ENCODE measurements at places on chromosomes 2 and 18.

- no peak for DNase-seq
Observed at GRCh38 chr2:64613276-64613675, 40.4 kb downstream of the SERTAD2 start.

GRCh38 chr2:191298306-191298705 lies 53.1 kb downstream of the MYO1B start:
- DNase-seq = peak; percentile 59

GRCh38 chr18:49931179-49931578 lies 117.8 kb upstream of the ACAA2 start:
- DNase-seq = no peak

DNA sequence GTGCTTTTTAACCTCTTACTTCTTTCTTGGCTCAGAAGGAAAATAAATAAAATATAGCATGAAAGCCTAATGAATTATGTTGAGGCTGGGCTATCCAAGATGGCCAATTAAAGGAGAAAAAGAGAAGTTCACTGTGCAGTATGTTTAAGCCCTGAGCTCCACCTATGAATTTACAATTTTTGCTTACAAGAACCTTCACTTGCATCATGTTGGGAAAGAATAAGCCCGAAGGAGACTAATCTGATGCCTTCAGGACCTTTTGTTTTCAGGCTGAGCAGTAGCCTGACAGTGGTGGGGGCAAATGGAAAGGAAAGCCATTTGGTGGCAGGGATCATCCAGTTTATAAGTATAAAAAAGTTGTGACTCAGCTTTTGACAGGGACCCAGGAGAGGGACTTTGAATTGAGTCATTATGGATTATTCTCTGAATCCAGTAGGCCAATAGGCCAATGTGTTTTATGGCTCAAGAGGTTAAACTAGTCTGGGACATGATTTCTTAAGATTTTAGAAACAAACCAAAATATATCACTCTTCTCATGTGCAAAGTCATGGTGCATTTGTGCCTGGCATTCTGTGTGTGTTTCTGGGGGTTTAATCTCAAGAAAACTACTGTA lies 56.9 kb downstream of the E2F6 start:
- no peak for DNase-seq

- no peak for DNase-seq
Observed at GRCh38 chr18:47415881-47416280, 164.4 kb upstream of the SKOR2 start.

- no peak for DNase-seq
Observed at GRCh38 chr2:235498541-235498940, 4.7 kb downstream of the AGAP1 start.

- no peak for DNase-seq
Observed at GRCh38 chr18:22988208-22988607, 55.1 kb downstream of the RBBP8 start.

DNA sequence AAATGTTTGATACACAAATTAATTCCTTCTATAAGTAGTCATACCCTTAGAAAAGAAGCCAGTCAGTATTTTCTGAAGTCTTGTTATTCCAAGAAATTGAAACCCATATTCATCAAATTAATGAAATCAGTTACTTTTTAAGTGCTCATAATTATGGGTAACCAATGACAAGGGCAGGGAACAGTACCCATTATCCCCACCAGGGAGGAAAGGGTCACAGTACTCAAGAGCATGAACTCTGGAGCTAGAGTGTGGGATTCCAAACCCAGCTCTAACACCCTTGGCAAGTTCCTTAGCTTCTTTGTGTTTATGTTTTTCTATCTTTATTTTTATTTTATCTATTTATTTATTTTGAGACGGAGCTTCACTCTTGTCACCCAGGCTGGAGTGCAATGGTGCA lies 68.4 kb downstream of the CCDC148 start:
- no peak for DNase-seq

DNA sequence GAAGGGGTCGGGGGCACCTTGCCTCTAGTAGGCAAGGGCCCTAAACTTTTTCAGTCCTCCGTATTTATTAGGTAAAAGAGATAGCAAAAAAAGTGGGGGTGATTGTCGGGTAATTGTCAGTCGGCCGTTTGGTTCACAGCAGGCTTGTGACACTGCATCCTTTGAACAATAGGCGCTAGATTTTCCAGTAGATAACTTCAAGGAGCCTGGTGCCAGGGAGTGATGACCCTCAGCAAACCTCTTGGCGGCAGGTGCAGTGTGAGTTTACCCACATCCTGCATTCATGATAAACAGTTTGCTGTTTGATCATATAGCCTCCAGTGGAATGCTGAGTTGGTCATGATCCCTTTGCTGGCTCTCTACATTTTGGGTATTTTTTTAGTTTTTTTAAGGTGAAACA lies 22.9 kb downstream of the SERPINB8 start:
- no peak for DNase-seq

DNA sequence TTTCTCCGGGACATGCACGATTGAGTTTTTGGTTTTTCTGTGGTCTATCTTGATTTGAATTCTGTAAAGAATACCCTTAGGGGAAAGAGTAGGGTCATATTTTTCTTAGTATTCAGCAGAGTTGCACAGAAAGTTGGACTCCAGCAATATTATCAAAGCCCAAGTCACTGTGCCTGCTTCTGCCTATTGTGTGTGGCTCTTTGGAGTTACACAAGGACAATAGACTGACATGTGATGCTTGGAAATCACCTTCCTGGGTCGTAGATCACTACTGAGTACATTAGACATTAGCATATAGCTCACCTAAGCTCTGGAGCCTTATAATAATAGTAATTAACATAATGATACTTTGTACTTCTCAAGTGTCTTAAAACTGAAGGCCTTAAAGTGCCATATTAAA lies 238.8 kb upstream of the FOSL2 start:
- no peak for DNase-seq

GRCh38 chr2:218229851-218230250 lies 12.9 kb downstream of the ARPC2 start:
- peak; percentile 25 for DNase-seq
